ENCODE measurements at places on chromosomes 13 and 19.

GRCh38 chr19:36483653-36484052, 5.7 kb downstream of the ZNF566 start:
- no peak for DNase-seq

DNA sequence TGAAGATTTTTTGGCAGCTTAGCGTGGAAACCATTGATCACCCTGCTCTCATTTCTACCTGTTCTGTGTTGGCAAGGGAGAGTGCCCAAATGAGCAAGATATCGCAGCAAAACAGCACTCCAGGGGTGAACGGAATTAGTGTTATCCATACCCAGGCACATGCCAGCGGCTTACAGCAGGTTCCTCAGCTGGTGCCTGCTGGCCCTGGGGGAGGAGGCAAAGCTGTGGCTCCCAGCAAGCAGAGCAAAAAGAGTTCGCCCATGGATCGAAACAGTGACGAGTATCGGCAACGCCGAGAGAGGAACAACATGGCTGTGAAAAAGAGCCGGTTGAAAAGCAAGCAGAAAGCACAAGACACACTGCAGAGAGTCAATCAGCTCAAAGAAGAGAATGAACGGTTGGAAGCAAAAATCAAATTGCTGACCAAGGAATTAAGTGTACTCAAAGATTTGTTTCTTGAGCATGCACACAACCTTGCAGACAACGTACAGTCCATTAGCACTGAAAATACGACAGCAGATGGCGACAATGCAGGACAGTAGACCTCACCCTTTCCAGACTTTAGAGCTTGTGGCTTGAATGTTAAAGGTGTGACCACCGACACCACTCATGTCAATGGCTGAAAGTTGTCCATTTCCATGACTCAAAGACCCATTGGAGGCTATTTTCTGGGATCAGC, 5.8 kb downstream of the CEBPG start:
- no peak for DNase-seq

- no peak for DNase-seq
Measured at GRCh38 chr13:91240341-91240740, 107.1 kb upstream of the MIR17HG start.

- DNase-seq: no peak
Measured at GRCh38 chr19:56117376-56117884, 3.7 kb downstream of the ZNF787 start.

DNA sequence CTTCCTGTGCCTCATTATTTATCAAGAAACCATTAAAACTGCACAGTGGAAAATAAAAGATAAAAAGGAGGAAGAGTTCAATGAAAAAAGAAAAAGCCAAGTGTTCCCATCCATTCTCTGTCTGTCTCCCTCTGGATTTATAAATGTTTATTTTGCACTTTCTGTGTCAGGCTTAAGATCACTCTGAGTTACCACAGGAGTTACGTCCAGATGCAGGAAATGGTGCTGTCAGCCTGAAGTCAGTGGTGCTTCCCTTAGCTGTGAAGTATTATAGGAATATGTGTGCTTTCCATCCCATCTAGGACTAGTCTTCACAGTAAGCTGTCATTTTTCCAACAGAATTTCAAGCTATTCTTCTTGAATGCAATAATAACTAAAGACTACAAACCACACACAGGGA, 420.2 kb downstream of the KCTD12 start:
- DNase-seq: no peak

Data from AG10803 (cell line).